GM12878 (cell line): ENCODE measurements at places on chromosomes 5 and 9.

DNA sequence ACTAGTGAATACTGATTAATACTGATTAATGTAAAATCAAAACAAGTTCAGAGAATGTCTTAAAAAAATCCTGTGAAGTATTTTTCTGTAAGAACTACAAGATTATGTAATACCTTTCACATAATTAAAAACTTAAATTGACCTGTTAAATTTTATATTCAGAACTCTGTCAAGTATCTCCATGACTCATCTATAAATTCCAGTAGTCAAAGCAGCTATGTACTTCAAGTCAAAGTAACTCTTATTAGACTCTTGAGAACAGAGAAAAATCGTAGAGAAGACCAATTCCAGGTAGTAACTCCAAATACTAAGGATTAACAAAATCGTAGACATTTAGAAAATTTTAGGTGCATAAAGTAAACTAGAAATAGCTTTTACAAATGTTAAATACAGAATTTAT, 77.1 kb downstream of the HOMER1 start:
- no peak for DNase-seq

GRCh38 chr9:100865648-100866047, 162.9 kb upstream of the PLPPR1 start:
- no peak for DNase-seq

DNA sequence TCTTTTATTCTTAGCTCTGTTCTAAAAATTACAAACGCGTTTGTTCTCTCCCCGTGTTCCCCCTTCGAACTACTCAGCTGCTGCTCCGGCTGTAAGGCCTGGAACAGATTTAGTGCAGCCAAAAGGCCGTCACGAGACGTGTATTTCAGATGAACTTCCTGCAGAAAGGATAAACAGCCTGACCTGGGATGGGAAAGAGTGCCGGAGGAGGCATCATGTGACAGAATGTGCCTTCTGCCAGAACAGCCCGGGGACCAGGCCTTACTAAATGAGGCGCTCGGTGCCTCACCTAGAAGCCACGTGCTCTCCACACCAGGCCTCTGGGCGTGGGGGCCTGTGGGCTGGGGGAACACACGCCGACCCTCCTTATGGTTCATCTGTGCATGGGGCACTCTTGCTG, 94.7 kb downstream of the PPARGC1B start:
- DNase-seq, result no peak

DNA sequence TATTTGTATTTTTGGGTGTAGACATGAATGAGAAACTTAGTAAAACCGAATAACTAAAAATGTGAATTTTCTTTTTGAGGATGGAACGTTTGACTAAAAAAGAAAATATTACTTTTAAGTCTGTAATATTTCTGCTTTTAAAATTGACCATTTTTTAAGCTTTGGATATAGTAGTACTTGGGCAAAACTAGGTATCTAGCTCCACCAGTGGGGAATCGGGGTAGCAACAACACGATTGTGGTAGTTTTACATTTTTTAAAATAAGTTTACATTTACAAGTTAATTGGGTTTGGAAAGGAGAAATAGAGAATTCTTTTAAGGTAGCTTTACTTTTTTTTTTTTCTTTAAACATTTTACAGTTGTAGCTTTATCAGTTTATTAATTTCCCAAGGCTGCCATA, 154.4 kb downstream of the MAN2A1 start:
- DNase-seq, result no peak

GRCh38 chr5:33890131-33891032, 1.4 kb downstream of the ADAMTS12 start:
- no peak for DNase-seq

GRCh38 chr9:33703430-33704102, 91.8 kb upstream of the PRSS3 start:
- DNase-seq, result no peak

DNA sequence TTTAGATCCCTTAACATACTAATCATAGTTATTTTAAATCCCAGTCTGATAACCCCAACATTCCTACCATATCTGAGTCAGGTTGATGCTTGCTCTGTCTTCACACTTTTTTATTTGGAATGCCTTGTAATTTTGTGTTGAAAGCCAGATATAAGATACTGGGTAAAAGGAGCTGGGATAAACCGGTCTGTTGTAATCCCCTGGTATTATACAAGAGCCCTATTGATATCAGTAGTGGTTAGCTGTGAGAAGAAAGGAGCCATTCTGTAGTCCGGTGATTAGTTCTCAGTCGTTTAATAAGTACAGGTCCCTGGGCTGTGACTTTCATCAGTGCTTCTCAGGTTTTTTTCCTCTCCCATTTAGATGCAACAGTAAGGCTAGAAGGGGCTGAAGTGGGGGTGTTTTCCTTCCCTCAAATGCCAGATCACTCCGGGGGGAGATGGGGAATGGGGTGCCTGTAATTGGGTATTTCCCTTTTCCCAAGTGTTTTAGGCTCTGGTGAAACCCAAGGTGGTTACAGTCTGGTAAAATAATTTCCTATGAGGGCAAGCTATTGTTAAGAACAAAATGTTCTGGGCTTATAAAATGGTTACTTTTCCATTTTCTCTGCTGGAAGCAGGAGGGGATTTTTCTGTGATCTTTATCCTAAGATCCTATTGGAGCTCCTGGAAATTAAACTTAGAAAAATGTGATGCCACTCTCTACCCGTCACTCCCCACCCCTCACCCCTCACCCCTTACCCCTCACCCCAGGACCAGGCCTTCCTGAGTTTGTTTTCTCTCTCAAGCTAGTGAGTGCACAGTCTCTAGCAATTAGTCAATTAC, 72.7 kb downstream of the KCNN2 start:
- DNase-seq, result no peak

GRCh38 chr9:105828171-105828570, 133.8 kb downstream of the TMEM38B start:
- no peak for DNase-seq

DNA sequence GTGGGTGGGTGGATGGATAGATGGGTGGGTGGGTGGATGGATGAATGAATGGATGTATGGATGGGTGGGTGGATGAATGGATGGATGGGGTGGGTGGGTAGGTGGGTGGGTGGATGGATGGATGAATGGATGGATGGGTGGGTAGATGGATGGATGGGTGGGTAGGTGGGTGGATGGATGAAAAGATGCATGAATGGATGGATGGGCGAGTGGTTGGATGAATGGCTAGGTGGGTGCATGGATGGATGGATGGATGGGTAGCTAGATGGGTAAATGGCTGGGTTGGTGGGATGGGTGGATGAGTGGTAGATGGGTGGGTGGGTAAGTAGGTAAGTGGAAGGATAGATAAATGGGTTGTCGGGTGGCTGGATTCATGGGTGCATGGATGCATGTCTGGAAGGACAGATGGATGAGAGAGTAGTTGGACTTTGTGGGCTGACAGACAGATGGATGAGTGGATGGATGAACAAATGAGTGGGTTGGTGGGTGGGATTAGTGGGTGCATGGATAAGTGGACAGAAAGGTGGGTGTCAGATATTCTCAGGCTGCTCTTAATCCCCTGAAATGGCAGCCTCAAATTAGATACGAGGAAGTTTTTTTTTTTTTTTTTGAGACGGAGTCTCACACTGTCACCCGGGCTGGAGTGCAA, 100.8 kb upstream of the SARDH start:
- no peak for DNase-seq

GRCh38 chr9:120001536-120001935, 578.4 kb downstream of the CDK5RAP2 start:
- no peak for DNase-seq

GRCh38 chr9:2087500-2088313, 72.6 kb downstream of the SMARCA2 start:
- peak; percentile 45 for DNase-seq

DNA sequence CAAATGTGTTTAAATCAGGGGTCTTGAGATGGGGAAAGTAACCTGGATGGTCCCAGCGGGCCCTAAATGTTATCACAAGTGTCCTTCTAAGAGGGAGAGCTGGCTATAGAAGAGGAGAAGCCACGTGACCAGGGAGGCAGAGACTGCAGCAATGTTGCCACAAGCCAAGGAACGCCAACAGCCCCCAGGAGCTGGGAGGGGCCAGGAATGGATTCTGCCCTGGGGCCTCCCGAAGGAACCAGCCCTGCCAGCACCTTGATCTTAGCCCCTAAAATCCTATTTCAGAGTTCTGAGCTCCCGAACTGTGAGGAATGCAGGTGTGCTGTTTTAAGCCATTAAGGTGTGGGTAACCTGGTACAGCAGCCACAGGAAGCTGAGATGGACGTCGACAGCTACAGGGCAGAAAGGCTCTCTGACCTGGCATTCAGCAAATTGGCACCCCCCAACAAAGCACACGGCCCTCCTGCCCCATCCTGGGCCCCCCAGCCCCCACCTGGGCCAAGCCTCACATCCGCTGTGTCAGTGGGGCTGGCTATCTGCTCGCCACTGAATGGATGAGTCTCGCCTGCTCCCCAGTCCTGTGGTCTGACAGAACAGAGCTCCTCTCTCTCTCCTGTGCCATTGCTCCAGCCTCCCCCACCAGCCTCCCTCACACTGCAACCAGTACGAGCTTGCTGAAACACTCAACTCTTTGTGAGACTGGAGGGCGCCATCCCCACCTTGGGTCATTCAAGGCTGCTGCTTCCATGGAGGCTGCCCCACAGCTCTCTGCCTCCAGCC, 78.8 kb downstream of the ADAMTS2 start:
- no peak for DNase-seq

GRCh38 chr9:136847826-136848392, 1.3 kb upstream of the PHPT1 start:
- peak; percentile 23 for DNase-seq

DNA sequence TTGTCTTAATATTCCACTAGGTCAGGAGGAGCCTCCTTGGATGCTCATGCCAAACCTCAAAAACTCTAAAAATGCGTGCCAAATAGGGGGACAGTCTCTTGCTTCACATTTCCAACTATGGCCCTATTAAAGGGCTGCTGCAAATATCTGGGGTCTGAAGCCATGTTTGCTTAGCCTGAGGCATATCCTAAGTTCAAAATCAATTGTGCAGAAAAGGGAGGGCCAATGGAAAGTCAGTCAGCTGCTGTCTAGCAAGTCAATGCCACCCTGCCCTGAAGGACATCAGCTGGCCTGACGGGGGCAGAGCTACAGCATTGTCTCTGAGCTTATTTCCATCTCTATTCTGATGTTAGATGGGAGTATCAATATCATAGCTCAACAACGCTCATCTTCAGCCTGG, 93.6 kb downstream of the SH3TC2 start:
- no peak for DNase-seq

DNA sequence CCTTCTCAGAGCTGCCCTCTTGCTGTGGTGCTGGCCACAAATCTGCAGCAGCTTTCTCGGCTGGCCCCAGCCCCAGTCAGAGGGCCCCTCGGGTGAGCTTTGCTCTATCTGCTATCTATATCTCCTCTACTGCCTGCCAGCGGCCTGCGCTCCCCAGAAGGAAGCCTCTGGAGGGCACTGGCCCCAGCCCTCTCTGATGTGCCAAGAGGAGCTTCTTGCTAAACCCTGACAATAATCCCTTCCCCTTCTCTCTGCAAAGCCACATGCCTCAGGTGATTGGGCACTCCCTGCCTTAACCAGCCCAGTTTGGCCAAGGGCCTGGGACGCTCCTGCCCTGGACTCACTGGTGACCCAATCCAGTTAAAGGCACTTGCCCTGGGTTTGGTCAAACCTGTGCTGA, 42.7 kb downstream of the CAMK2A start:
- DNase-seq, result no peak

DNA sequence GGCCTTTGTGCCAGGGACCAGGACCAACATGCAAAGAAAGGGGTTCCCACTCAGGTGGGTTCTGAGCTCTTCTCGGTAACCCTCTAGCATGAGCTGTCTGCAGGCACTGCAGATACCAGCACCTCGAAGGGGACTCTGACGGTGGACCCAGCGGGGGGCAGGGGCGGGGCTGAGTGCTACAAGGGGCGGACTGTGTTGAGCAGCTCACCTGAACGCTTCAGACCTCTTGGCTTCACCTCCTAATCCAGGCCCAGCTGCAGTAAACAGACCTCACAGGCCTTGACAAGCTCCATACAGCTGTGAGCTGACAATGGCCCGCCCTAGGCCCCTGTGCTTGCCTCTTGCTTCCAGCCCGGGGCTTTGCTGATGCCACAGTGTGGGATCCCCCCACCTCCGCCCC, 48.4 kb downstream of the C9orf50 start:
- no peak for DNase-seq

- DNase-seq, result no peak
These were observed 88.1 kb downstream of the FGF1 start for GRCh38 chr5:142597546-142598337.

DNA sequence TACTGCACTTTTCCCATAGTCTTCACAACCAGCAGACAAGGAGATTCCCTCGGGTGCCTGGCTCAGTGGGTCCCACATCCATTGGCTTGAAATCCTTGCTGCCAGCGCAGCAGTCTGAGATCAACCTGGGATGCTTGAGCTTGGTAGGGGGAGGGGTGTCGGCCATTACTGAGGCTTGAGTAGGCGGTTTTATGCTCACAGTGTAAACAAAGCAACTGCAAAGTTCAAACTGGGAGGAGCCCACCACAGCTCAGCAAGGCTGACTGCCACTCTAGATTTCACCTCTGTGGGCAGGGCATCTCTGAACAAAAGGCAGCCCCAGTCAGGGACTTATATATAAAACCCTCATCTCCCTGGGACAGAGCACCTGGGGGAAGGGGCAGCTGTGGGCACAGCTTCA, 512.3 kb upstream of the MPDZ start:
- no peak for DNase-seq

DNA sequence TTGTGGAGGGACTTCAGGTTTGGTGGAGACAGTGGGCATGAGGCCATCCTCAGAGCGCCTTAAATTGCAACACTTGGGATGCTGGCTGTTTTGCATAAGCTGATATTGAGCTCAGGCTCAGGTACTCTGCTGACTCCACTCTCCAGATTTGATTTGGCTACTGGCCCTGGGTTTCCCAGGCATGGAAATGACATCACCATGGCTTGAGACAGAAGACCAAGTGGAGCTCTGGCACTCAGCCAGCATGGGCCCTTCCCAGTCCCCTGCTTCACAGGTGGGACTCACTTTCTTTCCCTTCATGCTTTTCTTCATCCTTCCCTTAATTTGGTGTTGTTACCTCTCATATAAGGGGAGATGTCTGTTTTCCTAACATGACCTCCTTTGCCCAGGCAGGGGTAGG, 72.0 kb upstream of the IL12B start:
- DNase-seq, result no peak

GRCh38 chr5:88816195-88816594, 66.8 kb downstream of the MEF2C start:
- DNase-seq, result no peak
